ENCODE measurements at places on chromosomes 1 and 21.

DNA sequence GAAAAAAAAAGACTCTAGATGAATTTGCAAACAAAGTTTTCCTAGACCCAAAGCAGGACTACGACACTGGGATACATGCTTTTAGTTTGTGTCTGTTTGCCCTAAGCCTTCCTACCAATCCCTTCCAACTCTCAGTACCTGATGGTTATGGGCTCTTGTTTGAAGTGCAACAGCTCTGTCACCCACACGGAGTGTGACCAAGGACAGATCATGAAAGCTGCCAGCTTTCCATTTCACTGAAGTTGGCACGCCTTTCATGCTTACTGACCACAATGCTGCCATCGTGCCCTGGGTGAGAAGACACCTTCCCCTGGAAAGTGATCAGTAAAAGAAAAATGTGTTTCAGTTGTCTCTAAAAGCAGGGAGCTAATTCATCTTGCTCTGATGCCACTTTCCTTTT is 312.5 kb upstream of the PTBP2 start:
- DNase-seq, result no peak

- DNase-seq, result peak; percentile 54
Observed at GRCh38 chr21:46457801-46458314, 833 bp upstream of the DIP2A start.

DNA sequence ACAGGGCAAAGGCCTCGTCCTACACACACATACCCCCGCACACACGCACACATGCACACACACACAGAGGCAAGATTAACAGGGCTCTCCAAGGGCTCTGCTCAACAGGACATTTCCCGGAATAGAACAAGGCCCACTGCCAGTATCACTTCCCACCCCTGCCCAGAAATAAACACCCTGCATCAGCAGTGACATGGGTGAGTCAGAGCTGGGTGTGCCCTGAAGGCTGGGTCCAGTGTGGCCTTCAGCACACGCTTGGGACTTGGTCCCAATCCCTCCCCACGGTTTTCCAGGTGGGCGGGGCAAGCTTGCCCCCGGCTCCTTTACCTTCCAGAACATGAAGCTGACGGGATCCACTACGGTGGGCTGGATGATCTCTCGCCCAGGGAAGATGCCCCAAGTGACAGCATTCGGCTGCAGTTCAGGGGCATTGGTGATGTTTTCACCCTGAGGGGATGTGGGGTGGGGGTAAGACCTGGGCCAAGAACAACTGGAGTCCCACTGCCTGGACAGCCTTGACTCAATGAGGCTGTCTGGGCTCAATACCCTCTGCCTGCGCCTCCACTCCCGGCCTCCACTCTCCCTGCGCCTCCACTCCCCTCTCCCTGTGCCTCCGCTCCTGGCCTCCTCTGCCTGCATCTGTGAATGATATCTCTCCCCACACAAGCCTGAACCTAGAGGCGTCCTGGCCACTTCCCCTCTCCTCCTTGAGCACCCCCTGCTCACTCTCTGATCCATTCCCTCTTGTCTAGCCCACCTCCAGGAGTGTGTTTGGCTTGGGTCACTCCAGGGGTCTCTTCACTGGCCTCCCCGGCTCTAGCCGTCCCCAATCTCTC is 14.7 kb downstream of the MTHFR start:
- DNase-seq, result no peak

- DNase-seq, result no peak
Observed at GRCh38 chr1:66549017-66549416, 15.1 kb downstream of the SGIP1 start.

DNA sequence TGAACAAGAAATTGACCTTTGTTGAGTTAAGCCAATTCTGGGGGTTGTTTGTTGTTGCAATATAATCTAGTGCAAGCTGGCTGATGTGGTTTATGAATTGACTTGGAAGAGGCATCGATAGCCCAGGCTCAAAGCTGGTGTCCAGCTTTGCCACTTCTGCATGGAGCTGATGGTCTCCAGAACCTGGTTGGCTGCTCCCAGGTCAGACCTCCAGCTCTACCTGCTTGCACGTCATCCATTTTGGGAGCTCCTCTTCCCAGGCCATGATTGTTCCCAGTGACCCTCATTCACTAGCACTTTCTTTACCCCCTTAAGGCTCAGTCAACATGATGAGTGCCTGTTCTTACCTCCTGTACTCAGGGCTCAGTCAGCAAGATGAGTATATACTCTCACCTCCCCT is 5.8 kb upstream of the AJAP1 start:
- no peak for DNase-seq

- no peak for DNase-seq
Observed at GRCh38 chr1:56139836-56140235, 439.5 kb downstream of the PLPP3 start.

DNA sequence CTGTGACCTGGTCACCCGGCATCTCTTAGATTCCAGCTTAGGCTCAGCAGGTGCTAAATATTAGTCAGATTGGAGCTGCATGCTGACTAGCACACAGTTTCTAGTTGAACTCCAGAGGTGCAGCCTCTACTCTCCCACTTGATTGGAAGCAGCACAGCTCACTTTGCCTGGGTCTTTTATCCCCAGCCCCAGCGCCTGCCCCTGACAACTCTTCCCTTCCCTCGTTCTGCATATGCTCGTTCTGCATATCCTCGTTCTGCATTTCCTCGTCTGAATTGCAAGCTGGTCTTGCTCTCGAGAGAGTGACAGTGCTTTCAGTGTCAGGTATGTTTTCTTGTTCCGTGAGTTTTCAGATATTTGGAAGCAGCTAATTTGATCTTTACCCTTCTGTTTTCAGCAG is 11.7 kb downstream of the COL18A1 start:
- no peak for DNase-seq

DNA sequence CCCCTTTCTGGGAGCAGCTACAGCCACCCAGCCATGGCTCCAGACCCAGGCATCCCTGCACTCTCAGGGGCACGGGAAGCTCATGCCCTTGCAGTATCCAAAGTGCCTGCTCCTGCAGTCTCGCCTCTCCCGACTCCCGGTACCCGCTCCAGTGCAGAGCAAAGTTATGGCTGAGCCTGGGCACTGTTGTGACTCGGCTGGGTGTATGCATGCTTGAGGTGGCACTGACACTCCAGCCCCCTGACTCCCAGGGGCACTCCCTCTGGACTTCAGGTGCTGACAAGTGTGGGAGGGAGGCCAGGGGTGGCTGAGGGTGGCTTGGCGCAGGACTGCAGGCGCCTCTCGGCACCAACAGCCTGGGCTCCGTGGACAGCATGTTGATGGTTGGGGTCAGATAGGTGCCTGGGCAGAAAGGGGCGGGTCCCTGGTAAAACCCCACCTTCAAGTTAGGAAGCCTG is 580.1 kb upstream of the ADGRL2 start:
- DNase-seq, result no peak

DNA sequence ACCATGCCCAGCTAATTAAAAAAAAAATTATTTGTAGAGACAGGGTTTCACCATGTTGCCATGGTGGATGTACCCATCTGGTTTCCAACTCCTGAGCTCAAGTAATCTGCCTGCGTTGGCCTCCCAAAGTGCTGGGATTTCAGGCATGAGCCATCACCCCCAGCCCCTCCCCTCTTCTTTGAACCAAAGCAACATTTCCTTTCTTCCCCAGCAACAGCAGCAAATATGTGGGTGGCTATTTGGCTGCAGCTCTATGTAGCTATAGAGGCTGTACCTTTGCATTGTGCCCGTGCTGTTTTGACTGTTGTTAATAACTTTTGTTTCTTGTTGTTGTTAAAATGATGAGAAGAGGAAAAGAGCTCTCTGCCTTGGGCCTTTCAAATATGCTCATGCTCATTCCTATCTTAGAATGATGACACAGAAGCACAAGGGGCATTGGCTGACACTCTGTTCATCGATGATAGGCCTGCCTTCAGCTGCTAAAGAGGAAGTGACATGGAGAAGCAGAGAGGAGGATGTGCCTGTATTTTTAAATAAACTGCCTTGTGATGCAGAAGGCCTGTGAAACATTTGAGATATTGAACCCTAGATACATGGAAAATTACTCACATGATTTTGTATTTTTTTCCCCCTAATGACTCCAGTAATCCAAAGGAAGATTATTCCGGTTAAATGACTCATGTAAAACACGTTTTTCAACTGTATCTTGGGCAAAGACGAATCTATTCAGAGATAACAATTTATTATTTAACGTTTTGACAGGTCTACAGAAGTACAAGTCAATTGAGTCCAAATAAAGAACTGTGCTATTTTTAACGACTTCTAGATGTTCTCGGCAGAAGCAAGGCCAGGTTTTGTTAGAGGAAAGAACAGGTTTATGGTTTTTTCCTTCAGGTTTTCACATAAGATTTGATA is 20.5 kb upstream of the XPR1 start:
- DNase-seq, result no peak

DNA sequence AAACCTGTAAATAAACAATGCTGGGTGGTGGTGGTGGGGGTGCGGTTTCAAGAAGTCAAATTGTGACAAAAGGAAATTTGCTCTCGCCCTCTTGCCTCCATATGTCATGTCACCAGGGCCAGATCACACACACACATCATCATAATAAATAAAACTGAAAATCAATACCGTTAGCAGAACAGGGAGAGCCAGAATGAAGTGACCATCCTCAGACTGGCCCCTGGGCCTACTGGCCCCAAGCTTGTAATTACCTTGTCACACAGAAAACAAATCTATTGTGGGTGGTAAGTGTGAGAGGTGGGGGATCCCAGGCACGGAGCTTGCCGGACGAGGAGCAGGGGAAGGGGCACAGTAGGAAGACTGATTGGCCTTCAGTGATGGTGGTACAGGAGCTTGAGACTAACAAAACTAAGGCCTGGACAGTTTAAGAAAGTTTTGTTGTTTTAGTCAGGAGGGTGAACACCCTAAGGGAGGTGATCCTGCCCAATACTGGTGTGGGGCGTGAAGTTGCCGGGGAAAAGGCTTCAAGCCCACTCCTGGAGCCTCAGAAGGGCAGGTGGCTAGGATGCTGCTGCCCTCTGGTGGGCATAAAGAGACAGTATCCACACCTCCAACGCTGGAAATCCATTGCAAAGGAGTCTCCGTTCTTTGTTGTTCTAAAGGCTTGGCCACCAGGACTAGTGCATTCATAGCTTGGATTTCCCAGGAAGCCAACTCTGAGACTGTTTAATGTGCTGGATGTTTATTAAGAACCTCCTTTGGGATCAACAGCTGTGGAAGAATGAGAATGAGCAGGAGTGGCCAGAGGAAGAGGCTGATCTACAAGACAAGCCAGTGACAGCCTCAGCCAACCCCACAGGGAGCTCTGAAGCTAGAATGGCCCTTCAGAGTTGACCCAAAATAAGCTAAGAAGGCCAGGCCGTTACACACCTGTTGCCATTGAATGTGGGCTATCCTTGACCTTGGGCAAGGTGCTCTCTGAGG is 8.1 kb upstream of the C1orf216 start:
- DNase-seq, result peak; percentile 37

- no peak for DNase-seq
Observed at GRCh38 chr1:33930346-33931110, 66.6 kb downstream of the HMGB4 start.

DNA sequence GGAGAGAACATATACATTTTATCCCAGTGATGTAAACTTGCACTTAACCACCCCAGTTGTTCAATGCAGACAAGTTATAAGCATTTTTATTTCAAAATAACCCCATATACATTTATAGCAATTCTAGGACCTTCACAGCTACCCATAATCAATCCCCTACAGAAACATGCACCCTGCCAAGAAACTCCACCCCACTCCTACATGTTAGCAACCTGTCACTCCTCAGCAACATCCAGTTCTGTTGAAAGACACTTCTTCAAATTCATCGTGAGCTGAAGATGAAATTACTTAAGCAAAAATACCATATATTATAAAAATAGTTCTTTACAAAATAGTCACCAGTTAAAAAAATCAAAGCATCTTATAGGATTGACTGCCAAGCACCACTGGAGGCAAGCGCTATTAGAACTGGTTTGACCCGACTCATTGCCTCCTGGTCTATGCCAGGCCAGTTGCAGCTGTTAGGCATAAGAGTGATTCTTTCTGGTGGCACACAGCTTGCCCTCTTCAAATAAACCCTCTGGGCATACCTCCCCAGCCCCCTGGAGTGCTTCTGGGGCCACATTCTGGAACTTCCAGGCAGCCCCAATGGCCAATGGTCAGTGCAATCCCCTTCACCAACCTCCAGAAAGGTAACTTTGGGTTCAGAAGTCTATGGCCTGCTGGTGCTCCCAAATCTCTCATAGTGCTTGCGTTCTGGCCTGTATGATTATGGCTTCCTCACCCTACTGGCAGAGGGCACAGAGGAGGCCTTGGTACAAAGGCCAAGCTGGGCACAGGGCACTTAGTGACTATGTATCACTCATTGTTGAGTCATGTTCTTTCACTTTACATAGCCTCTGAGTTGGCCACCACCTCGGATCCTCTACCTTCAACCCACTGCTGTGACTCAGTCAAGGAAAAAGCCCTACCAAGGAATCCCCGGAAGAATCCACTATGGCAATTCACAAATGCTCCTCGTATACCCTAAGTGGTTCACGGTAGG is 72.2 kb upstream of the RALGPS2 start:
- no peak for DNase-seq

DNA sequence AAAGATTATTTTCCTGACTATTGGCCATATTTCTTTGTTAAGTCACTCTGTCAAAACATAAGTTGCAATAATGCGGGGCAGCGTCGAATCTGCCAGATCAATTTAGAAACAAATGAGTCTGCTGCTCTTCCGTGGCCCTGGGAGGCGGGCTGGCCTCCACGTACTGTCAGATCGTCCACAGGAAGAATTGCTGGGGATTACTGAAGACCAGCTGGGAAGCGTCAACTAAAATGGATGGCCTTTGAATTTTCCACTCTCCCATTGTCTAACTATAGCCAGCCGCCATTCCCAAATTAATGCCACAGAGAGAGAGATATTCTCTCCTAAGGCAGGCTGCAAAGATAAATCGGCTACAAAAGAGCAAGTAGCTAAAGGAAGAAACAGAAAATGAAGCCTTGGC is 560.2 kb downstream of the SMYD3 start:
- no peak for DNase-seq

DNA sequence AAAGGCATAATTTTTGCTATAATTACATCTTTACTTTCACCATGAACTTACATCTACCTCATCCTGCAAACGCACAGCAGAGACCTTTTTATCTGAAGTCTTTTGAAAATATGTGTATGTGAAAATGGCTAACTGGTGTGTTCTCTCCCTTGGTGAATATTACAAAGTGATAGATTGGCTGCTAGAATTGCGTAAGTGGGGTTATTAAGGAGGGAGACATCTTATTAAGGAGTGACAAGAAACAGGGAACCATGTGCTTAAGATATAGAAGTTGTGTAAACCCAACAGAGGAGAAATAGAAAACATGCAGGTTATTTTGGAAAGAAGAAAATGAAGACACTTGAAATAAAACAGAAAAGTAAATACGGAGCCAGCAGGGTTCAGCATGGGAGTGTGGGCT is 7.8 kb downstream of the KCNJ15 start:
- DNase-seq, result no peak

DNA sequence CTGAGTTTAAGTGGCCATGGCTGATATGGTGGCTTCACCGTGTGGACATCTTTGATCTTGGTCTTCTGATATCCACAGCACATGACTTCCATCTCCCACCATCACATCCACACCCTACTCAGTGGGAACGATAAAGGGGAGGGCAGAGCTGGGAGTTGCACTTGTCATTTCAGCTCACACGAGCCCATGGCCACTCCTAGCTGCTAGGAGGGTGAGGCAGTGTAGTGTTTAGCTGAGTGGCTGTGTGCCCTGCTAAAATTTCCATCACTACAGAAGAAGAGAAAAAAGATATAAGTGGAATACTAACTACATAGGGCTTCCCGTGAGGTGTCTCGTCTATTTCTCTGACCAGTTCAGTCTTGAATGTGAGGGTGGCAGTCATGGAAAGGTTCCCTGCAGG is 123.3 kb upstream of the EDN2 start:
- DNase-seq, result no peak
